ENCODE measurements at places on chromosomes 12 and 14. TPM values are rescaled to one million over a fixed set of nuclear protein-coding genes. Genes with fewer than 3 reads are reported as not detected.
A peak's percentile ranks its signal among the peaks of the same experiment; 100 is the strongest.

DNA sequence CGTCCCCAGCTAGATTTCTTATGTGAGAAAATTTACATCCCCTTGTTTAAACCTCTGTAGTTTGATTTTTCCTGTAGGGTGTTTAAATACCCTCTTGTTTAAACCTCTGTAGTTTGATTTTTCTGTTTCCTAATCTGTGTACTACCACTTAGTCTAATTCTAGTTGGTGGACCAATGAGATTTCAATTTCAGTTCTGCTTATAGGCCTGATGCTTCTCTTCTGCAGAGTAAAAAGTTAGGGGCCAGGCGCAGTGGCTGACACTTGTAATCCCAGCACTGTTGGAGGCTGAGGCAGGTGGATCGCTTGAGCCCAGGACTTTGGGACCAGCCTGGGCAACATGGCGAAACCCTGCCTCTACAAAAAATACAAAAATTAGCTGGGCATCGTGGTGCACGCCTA is 11.5 kb downstream of the UBC start:
- peaks cover 9% of the 10 kb centered on the region for H3K4me1 ChIP-seq
- H3K36me3 ChIP-seq = no peaks in the 10 kb centered on the region
- H3K27ac ChIP-seq = no peak overlapping the region
- no peak for DNase-seq
- H3K4me3 ChIP-seq = no peak overlapping the region

DNA sequence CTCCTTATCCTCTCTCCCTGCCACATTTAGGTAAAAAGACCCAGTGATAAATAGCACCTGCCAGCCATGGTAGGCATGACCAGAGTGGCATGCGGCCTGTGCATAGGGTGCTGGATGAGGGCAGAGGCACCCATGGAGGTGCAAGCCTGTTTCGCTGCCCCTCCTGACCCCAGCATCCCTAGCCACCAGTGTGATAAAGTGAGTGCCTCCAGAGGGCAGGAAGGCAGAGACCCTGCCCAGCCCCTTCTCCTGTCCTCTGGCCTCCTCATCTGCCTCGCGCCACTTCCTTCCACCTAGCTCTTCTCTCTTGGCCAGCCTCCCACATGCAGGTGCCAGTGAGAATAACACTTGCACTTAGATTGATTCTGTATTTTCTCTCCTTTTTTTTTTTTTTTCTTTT is 108.3 kb upstream of the FUT8 start:
- H3K4me1 ChIP-seq = peaks cover 4% of the 10 kb centered on the region
- H3K27me3 ChIP-seq = no peaks in the 10 kb centered on the region
- no peak overlapping the region for H3K4me3 ChIP-seq

The RNF212B gene
- not detected for total RNA-seq

The TMPRSS12 gene
- total RNA-seq = not detected

GRCh38 chr14:24789378-24789884 is 155.4 kb upstream of the GZMB start:
- no peaks in the 10 kb centered on the region for H3K36me3 ChIP-seq
- peaks cover 20% of the 10 kb centered on the region for H3K4me1 ChIP-seq
- no peaks in the 10 kb centered on the region for H3K27me3 ChIP-seq
- DNase-seq = no peak

The PTCSC3 gene
- total RNA-seq = not detected

DNA sequence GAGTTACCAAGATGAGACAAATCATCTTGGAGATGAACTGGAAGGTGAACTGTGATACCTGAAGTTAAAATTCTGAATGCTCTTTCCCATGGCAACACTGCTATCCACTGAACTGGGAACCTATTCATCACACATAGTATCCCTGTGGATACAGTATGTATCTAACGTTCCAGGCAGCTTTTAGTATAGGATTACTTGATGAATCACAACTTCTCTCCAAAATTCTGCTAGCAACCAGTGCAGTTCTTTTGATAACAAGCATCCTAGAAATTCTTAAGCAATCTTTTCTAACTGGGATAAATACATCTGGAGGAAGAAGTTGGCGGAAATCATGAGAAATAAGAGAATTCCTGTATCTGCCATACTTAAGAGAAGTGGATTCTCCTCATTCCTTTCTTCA is 66.4 kb downstream of the PAWR start:
- H3K27me3 ChIP-seq = no peaks in the 10 kb centered on the region
- no peak for DNase-seq
- H3K4me1 ChIP-seq = no peaks in the 10 kb centered on the region
- H3K4me3 ChIP-seq = no peak overlapping the region
- peaks cover 15% of the 10 kb centered on the region for H3K36me3 ChIP-seq

The RD3L gene
- total RNA-seq = 19.9 TPM

The LALBA gene
- total RNA-seq = not detected

DNA sequence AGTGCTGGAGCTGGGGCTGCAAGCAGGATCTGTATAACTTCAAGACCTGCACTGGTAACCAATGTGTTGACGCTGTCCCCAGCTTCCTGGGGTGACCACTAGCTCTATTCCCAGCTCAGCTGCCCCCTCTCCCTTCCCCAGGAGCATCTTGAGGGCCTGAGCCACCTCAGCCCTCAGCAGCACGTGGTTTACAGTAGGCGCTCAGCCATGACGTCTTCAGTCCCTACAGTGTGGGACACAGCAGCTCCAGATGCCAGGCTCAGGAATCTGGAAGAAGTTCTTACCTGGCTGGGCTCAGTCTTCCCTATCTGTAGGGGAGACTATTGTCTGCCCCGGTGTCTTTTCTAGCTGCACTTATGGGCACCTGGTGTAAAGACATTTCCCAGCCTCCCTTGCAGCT is 8.6 kb downstream of the SDS start:
- DNase-seq = no peak
- H3K27me3 ChIP-seq = peaks cover 3% of the 10 kb centered on the region
- H3K36me3 ChIP-seq = no peaks in the 10 kb centered on the region
- no peak overlapping the region for H3K27ac ChIP-seq
- H3K4me3 ChIP-seq = no peak overlapping the region

The DPPA3 gene
- not detected for total RNA-seq

DNA sequence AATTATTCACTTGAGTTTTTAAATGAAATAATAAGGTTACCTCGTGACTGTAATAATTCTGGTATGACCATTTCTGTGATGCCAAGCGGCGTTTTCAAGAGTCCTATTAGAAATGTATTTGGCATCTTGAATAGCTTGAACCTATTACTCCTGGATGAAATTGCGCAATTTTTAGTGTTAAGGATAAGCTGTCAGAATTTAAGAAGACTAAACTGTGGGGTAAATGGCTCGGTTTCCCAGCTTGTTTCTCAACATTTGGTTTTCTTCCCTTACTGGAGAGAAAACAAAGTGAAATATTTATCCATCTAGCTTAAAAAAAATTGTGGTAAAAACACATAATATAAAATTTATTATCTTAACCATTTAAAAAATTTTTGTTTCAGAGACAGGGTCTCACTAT is 26.8 kb downstream of the PCNX1 start:
- DNase-seq = no peak
- no peak overlapping the region for H3K27ac ChIP-seq
- H3K4me1 ChIP-seq = peaks cover 53% of the 10 kb centered on the region
- H3K36me3 ChIP-seq = no peaks in the 10 kb centered on the region

- H3K36me3 ChIP-seq = no peaks in the 10 kb centered on the region
- no peak overlapping the region for H3K4me3 ChIP-seq
- no peak overlapping the region for H3K27ac ChIP-seq
- DNase-seq = no peak
- H3K4me1 ChIP-seq = no peaks in the 10 kb centered on the region
Observed at GRCh38 chr14:50736932-50737419, 68.9 kb upstream of the SAV1 start.

The INSM2 gene
- total RNA-seq = not detected

The IL26 gene
- not detected for total RNA-seq

The SPIC gene
- total RNA-seq = 0.88 TPM

The NGB gene
- total RNA-seq = not detected

GRCh38 chr14:68574906-68575305 is 218.0 kb downstream of the ZFP36L1 start:
- H3K27ac ChIP-seq = no peak overlapping the region
- no peak overlapping the region for H3K4me3 ChIP-seq
- H3K4me1 ChIP-seq = peaks cover 33% of the 10 kb centered on the region

DNA sequence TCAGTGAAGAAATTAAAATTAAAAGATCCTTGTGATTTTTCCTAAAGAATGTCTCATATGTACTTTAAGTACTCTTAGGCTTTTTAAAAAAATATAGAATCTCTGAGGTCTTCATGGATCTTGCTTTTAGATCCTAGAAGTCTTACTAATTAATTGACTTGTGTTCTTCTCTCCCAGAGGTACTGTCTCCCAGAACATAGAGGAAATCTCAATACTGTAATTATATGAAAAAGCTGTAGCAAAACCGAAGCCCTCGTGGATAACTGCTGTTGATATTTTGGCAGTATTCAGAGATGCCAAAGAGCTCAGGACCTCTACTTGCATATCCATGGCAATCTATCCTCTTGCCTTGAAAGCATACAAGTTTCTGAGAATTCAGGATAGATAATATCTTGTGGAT is at the start of gene OR9K2:
OR9K2 (plus strand) TSS at position 301 of the 400 bp plus-strand sequence. CDS start 3,429 bp downstream, outside the sequence.
- no peaks in the 10 kb centered on the region for H3K4me1 ChIP-seq
- no peak for DNase-seq
- H3K4me3 ChIP-seq = no peak within 1 kb of the TSS
- H3K27me3 ChIP-seq = peaks cover 18% of the 10 kb centered on the region

DNA sequence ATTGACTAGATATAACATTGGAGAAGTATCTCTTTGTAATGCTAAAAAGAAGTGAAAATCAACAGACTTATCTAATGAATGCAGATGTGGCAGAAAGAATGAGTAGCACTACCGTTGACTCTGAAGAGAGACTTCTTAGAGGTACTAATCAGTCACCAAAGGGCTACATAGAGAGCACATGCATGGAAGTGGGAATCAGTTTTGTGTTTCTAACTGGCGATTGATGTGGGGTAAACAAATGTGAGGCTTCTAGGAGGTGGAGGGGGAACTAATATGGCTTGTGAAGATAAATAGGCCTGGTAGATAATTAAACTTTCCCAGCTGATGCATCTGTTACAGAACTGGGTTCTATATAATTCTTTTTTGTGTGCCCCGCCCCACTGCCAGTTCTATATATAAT is 10.5 kb downstream of the COCH start:
- no peak overlapping the region for H3K27ac ChIP-seq
- no peak for DNase-seq

GRCh38 chr12:87689196-87689595 is 340.0 kb downstream of the C12orf50 start:
- no peaks in the 10 kb centered on the region for H3K27me3 ChIP-seq
- DNase-seq = no peak
- no peak overlapping the region for H3K4me3 ChIP-seq
- no peak overlapping the region for H3K27ac ChIP-seq

- peaks cover 53% of the 10 kb centered on the region for H3K4me1 ChIP-seq
- H3K36me3 ChIP-seq = no peaks in the 10 kb centered on the region
- peak; percentile 71 for DNase-seq
Observed at GRCh38 chr14:52031781-52032180, 37.1 kb downstream of the NID2 start.

Data from heart right ventricle (tissue), 16 donors.